Posterior vena cava (tissue), 2 donors: ENCODE measurements at places on chromosomes 2 and 18.

DNA sequence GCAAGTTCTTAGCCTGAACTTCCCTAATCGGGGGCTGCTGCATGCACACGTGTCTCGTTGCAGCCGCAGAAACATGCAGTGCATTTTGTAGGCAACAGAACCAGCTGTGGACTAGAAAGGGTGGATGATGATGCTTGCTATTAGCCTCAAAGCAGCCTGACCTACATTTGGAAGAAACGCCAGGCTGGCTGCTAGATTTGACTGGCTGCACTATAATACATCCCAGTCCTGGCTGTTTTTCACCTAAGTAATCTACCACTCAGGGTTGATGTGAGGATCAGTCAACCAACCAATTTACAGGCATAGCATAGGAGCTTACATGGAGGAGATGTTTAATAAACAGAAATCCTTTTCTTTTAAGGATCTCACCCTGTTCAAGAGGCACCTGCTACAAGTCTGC, 56.4 kb upstream of the SPP2 start:
- no peak for DNase-seq

GRCh38 chr2:156380117-156380645, 47.7 kb upstream of the NR4A2 start:
- DNase-seq = no peak

GRCh38 chr2:118177318-118177717, 89.0 kb downstream of the INSIG2 start:
- DNase-seq = no peak

GRCh38 chr18:9103376-9103873, 926 bp downstream of the NDUFV2 start:
- DNase-seq = no peak

GRCh38 chr2:68046642-68047240, 16.1 kb downstream of the C1D start:
- DNase-seq = no peak

- DNase-seq = no peak
Observed at GRCh38 chr2:12931186-12931844, 214.6 kb downstream of the TRIB2 start.

DNA sequence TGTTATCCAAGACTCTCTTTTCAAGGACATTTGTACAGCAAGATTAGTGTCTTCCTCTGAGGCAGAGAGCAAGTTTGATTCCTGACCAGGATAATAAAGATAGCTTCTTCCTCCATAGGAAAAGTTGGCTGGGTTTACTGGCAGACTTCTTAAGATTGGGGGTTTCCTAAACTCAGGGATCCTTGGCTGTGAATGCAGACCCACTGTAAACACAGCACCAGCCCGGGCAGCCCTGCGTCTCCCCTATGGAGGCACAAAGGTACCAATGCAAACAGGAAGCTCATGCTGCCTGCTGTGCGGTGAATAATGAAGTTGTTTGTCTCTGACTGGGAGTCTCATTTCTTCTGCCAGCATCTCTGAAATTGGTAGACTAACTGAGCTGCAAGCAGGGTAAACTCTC, 96.2 kb upstream of the ARHGAP28 start:
- no peak for DNase-seq

- DNase-seq = no peak
Observed at GRCh38 chr2:4656326-4656725, 953.0 kb downstream of the DCDC2C start.

GRCh38 chr2:201959626-201960025, 74.0 kb upstream of the FZD7 start:
- DNase-seq = no peak

- no peak for DNase-seq
Observed at GRCh38 chr18:77442393-77442792, 192.7 kb downstream of the GALR1 start.

GRCh38 chr2:37671009-37671815, at the start of gene CDC42EP3:
TSS of gene CDC42EP3 (minus strand) at chr2:37671642. CDS start at chr2:37646587, 25,055 bp downstream.
- DNase-seq = peak; percentile 87

DNA sequence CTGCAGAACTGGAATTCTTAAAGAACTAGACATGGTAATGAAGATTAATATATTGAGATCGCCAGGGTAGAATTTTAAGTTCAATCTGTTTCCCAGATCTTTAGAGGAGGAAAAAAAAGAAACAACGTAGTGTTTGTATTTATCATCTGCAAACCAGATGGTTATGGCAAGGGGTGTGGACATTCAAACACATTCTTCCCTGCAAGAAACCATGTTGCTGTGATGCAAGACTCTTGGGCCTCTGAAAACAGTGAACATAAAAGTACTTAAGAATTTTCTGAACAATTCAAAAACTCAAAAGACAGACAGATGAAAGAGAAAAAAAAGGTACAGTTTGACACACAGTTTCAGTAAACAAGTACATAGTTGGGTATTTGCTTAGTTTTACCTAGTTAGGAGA, 35.6 kb downstream of the COL5A2 start:
- DNase-seq = no peak

DNA sequence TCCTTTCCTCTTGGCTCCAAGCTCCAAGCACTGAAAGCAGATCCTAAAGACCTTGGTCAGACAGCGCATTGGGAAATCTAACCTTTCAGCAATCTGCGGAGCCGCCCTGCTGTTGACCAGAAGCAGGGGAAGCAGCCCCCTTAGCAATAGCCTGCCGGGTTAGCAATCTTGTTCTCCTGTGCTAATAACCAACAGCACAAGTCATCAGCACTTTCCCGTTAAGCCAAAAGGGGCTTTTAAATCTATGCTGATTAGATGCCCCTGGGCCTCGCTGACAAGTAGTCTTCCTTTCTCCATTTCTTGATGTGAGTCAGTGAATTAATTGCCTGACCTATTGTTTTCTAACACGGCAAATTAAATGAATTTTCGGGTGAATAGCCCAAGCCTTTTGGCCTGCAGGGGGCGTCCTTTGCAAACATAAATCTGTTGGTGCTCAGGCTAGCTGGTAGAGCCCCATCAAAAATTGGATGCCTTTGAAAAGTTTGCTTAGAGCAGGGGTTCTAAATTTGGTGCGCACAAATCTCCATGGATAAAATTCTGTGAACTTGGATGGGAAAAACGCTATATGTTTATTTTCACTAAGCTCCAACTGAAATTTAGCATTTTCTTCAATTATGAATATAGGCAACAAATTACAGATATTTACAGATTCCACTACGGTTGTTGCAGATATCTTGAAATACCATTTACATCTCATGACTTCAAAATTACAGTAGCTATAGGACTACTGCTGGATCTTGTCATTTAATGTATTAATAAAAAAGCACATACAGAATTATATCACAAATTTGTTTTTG, 24.6 kb downstream of the MAIP1 start:
- DNase-seq = peak; percentile 95

DNA sequence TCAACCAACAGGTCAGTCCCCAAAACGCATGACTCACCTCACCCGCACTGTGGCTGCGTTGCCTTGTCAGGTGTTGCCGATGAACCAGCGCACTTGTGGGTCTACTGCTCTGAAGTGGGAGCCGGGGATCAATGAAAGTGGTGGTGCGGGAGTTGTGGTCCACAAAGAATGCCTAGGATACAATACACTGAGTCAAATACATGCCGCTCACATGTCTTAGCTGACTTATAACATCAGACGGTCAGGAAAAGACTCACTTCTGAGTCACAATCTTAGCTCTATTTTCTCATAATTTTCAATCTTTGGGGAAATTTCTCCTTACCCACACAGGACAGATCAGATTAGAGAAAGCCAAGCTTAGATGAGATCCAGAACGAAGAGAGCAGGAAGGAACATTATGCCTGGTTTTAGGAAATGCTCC, 107.1 kb upstream of the STK17B start:
- DNase-seq = no peak

- no peak for DNase-seq
Observed at GRCh38 chr2:232249096-232249495, 129.5 kb upstream of the ALPP start.

DNA sequence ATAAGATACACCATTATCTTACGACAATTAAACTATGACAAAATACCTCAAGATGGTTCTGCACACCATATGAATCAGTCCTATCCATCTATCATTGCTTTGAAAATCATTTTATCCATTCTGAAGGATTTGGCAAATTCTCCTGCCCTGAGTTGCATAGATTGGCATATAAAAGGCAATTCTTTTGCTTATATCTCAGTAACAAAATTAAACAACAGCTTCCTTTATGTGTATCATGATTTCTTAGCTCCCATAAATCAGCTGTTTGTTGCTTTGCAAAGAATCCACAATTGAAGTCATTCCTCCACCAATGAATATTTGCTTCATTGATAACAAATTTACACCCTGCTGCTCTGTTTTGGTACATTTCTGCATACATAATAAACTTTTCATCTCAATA, 61.7 kb downstream of the ITGB6 start:
- no peak for DNase-seq

GRCh38 chr2:184305105-184305504, 293.2 kb upstream of the ZNF804A start:
- no peak for DNase-seq

- no peak for DNase-seq
Observed at GRCh38 chr2:88599527-88599926, 27.7 kb downstream of the EIF2AK3 start.

- peak; percentile 89 for DNase-seq
Observed at GRCh38 chr2:43059183-43059897, 167.1 kb downstream of the ZFP36L2 start.

DNA sequence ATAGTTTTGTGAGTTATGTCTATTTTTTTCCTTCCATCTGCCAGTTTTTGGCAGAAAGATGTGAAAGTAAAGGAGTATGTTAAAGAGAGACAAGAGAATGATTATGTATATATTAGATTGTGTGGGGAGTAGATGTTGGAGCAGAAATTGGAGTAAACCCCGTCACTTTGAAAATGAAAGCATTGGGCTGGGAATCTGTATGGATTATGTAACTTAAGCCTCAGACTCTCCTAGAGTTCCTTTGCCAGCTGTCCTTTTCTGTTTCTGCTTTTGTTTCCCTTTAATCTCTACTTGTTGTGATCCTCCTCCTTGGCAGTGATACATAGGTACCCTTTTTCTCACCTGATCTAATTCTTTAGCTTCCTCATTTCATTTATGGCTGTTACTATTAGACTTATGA, 19.2 kb downstream of the CCDC138 start:
- no peak for DNase-seq

GRCh38 chr2:64625299-64626145, 28.2 kb downstream of the SERTAD2 start:
- DNase-seq = no peak

- DNase-seq = no peak
Observed at GRCh38 chr2:190838492-190838910, 42.1 kb upstream of the GLS start.

- no peak for DNase-seq
Observed at GRCh38 chr18:36451454-36452251, 154.1 kb downstream of the FHOD3 start.

GRCh38 chr2:204046145-204046544, 109.6 kb downstream of the ICOS start:
- no peak for DNase-seq

DNA sequence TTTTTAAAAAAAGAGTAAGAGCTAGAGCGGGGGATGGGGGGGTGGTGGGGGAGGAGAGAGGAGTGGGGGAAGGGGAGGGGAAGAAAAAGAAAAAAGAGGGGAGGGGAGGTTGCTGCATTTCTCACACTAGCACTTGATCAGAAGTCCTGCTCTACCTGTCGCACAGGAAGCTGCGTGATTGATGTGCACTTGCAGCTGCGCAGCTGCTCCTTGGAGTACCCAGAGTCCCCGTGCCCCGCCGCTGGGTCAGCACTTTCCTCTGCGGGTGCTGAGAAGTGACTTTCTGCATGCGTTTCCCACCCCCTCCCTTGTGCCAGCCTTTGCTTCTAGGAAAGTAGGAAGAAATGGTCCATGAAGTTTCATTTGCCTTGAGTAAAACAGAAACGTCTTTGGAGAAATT, 297.3 kb downstream of the ETAA1 start:
- DNase-seq = no peak

GRCh38 chr2:168992591-168993349, 38.4 kb downstream of the ABCB11 start:
- no peak for DNase-seq

DNA sequence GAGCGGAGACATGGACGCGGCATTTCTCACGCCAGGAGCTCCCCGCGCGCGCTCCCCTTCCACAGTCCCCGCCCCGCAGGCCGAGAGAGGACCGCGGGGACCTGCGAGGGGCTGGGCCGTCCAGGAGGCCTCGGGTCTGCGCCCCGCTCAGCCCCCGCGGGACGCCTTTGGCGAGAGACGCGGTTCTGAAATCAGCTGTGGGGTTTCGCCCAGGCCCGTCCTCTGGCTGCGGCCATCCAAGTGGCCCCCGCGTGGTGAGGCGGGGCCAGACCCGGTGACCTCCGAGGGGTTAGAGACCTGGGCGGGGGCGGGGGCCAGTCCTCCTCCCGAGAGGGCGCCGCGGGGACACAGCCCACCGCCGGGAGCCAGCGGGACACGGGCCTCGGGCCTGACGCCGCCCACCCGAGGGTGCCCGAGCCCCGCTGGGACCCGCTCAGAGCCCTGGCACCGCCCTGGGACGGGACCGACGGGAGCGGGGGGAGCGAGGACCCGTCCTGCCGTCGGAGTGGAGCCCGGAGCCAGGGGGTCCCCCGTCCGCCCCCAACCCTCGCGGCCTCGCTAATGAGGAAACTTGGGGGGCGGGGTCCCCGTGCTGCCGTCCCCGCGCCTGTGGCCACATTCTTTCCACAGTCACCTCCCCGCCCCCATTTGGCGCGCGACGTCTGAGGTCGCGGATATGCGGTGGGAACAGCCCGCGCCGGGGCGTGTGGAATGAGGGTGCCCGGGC, 6.1 kb upstream of the SALL3 start:
- DNase-seq = peak; percentile 78

- DNase-seq = no peak
Observed at GRCh38 chr2:118121101-118121500, 32.8 kb downstream of the INSIG2 start.

- no peak for DNase-seq
Observed at GRCh38 chr2:32746669-32747068, 118.8 kb downstream of the TTC27 start.

GRCh38 chr2:44237221-44237620, 38.1 kb upstream of the SLC3A1 start:
- DNase-seq = no peak

DNA sequence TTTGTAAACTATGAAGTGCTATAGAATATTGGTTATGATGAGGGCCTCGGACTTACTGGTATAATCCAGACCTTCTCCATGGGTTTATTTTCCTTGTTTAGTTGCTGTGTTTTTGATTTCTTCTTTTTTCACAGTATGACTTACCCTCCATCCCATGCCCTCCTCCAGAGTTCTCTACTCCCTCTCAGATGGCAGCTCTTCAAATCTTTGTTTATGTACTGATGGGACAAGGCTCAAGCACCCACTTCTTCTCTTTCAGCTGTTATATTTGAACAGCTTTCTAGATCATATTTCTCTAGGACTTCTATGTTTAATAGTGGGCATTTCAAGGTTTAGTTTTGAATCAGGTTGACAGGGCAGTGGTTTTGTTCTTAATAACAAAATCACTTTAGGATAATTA, 43.9 kb downstream of the CLIP4 start:
- no peak for DNase-seq
